ENCODE measurements at places on chromosomes 2 and 18.
A peak's percentile ranks its signal among the peaks of the same experiment; 100 is the strongest.

DNA sequence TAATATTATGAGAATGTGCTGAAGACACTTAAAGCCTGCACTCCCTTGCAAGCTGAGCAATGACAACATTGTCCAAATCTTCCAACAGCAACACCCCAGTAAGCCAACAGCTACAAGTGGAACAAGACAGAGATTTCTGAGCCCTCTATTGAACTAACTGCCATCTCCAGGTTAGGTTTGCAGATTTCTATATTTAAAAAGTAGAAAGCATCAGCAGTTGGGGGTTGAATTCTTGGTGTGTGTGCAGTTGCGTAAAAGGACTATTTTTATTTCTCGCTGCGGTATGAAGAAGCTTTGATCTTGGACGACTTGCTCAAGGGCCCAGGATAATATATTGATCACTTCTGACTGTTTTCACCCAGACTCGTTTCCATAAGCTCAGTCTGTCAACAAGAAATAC is 106.2 kb upstream of the ZFP36L2 start:
- no peak for DNase-seq

- DNase-seq: no peak
Measured at GRCh38 chr2:223576873-223577272, 25.3 kb downstream of the SCG2 start.

- DNase-seq: no peak
Measured at GRCh38 chr2:109439986-109440385, 173.8 kb downstream of the SEPTIN10 start.

DNA sequence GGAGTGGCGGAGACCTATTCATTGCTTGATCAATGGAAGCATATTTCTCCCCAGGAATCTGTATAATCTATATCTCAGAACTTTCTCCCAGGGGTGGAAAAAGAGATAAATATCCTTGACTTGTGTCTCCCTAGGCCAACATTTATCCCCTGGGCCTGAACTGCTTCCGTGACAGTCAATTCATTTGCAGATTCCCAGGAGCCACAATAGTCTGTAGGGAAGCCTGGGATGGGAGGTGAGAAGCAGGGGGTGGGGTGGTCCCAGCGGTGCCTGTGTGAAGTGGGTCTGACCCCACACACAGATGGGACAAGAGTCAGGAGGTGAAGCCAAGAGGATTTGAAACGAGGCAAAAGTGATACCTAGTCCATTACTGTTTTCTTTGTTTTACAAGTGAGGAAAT is 166.8 kb downstream of the DPP10 start:
- no peak for DNase-seq

GRCh38 chr2:73961823-73962615 is 22.7 kb upstream of the TET3 start:
- no peak for DNase-seq

- no peak for DNase-seq
Measured at GRCh38 chr2:120766470-120767351, 31.0 kb downstream of the GLI2 start.

DNA sequence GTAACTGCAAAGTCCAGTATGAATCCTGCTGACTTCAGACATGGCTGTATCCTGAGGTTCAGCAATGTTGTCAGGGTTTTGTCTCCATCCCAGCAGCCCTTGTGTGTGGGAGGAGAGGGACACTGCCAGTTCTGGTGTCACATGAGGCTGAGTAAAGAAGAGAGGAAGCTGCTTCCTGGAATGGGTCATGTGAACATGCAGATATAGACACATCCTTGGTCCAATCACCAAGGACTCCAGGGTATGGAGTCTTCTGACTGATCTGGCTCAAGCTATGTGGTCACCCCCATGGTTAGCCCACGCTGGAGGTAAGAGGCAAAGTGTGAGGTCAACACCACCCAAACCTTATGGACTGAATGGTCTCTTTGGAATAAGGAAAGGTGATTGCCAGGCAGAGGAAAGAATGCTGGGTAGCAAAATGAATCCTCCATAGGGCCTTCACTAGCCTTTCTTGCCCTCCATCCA is 134.4 kb upstream of the SLC1A4 start:
- no peak for DNase-seq

GRCh38 chr2:98156304-98156703 is 69.3 kb downstream of the VWA3B start:
- no peak for DNase-seq

DNA sequence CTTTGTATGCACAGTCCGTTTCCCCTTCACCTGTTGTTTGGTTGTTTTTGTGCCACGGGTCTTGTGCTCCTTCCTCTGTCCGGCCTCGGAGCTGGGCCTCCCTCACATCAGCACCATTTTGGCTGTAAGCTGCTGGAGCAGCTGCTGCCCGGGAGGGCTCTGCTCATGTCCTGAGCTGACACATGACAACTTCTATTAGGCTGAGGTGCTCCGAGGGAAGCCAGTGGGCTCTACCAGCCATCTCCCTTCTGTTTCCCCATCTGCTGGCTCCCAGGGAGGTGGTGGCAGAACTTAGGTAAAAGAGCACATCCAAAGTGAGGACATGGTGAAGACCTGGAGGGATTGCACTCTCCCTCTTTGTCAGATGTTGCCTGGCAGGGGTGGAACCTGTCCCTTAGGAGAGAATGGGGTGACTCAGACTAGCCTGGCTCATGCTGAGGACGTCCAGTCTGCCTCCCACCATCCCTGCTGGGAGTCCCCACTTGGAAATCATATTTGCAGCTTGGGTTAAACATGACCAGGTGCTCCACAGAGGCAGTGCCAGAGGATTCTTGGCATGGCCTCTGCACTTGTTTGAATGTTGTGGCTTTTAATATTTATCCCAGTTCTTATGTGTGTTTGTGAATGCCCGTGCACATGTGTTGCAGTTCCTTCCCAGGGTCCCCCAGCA is 49.8 kb upstream of the TNP1 start:
- DNase-seq: no peak

DNA sequence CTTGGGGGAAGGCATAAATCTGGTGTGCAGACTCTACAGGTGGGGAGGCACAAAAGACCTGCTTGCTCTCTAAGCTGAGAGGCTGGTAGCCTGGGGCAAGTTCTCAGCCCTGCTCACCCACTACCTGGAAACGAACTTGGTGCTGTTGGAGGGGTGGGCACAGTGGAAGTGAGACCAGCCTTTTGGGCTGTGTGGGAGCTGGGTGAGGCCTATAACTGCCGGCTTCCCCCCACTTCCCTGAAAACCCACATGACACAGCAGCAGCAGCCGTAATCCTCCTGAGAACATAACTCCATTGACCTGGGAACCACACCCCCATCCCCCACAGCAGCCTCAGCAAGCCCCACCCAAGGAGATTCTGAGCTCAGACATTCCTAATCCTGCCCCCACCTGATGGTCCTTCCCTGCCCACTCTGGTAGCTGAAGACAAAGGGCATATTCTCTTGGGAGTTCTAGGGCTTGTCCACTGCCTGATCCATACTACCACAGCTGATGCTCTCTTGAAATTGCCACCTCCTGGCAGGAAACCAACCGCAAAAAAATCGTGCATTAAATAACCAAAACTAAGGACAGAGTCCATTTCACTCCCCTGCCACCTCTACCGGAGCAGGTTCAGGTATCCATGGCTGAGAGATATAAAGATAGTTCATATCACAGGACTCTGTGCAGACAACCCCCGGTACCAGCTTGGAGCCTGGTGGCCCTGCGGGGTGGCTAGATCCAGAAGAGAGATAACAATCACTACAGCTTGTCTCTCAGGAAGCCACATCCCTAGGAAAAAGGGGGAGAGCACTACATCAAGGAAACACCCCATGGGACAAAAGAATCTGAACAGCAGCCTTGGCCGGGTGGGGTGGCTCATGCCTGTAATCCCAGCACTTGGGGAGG is 178.1 kb downstream of the NDUFA10 start:
- DNase-seq: peak; percentile 29

- no peak for DNase-seq
Measured at GRCh38 chr2:1891147-1891546, 146.8 kb upstream of the PXDN start.

- DNase-seq: no peak
Measured at GRCh38 chr2:206368484-206368883, 74.8 kb upstream of the ADAM23 start.

- DNase-seq: no peak
Measured at GRCh38 chr2:120904830-120905234, 169.2 kb downstream of the GLI2 start.

GRCh38 chr2:162125138-162125537 is 26.9 kb downstream of the GCG start:
- DNase-seq: no peak

- DNase-seq: no peak
Measured at GRCh38 chr18:46419391-46420141, 237.5 kb downstream of the LOXHD1 start.

GRCh38 chr2:30761226-30761625 is 46.0 kb downstream of the CAPN13 start:
- no peak for DNase-seq

GRCh38 chr2:232885264-232885961 is 15.3 kb downstream of the SNORC start:
- DNase-seq: no peak

GRCh38 chr2:56184500-56185011 is 766 bp downstream of the CCDC85A start:
- peak; percentile 75 for DNase-seq

DNA sequence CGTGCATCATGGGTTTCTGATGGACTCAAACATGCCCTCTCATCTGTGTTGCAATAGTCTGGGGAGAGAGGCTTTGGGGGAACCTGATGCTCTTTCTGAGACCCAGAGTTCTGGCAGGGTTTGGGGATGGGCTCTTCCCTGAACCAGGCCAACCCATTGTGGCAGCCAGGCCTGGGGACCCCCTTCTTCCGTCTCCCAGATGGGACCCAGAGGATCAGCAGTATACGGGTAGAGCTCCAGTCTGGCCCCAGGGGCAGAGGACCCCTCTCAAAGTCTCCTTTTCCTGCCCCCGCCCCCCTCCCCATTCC is 333.7 kb downstream of the DYSF start:
- DNase-seq: no peak

DNA sequence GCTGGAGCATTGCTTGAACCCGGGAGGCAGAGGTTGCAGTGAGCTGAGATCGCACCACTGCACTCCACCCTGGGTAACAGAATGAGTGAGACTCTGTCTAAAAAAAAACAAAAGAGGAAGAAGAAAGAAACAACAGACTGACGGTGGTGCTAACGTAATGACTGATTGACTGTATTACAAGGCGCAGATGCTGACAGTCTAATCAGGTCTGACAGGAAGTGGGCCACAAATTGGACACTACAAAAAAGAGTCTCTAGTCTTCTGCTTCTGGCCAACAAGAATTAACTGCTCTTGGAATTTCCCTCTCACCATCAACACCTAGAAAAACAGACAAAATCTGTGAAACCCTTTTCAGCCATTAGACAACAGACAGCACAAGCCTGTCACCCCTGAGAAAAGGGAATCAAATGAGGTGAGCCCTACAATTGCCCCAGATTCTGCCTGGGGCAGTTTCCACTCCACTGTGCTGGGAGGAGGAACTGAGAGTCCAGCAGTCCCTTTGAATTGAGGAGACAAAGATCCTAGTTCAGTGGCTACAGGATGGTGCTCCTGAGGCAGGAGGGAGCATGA is 43.3 kb downstream of the SNED1 start:
- DNase-seq: no peak

GRCh38 chr2:27249891-27250651 is 12.8 kb downstream of the SLC30A3 start:
- no peak for DNase-seq

DNA sequence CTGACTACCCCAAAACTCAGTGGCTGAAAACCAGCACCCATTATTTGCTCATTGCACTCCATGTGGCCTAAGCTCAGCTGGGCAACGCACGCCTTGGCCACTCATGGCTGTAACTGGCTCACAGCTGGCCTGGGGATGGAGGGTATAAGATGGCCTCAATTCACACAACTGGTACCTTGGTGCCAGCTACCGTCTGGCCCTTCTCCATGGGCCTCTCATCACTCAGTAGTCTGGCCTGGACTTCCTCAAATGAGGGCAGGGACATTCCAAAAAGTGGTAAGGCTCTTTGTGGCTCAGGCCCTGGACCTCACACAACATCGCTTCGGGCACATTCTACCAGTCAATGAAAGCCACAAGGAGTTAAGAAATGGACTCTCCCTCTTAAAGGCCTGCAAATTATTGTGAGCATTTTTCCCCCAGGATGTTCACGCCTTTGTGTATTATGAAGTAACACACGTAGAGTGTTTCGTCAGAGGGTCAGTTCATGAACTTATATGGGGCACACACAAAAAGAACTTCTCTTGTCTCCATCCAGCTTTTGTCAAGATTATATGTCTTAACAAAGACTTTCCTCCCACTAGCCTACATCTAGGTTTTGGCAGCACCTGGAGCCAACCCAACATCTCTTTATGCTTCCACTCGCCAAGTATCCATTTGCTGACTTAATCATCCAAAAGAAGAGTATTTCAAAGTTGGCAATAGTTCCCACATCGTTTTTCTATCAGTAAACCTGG is 145.2 kb downstream of the CCBE1 start:
- DNase-seq: peak; percentile 74

DNA sequence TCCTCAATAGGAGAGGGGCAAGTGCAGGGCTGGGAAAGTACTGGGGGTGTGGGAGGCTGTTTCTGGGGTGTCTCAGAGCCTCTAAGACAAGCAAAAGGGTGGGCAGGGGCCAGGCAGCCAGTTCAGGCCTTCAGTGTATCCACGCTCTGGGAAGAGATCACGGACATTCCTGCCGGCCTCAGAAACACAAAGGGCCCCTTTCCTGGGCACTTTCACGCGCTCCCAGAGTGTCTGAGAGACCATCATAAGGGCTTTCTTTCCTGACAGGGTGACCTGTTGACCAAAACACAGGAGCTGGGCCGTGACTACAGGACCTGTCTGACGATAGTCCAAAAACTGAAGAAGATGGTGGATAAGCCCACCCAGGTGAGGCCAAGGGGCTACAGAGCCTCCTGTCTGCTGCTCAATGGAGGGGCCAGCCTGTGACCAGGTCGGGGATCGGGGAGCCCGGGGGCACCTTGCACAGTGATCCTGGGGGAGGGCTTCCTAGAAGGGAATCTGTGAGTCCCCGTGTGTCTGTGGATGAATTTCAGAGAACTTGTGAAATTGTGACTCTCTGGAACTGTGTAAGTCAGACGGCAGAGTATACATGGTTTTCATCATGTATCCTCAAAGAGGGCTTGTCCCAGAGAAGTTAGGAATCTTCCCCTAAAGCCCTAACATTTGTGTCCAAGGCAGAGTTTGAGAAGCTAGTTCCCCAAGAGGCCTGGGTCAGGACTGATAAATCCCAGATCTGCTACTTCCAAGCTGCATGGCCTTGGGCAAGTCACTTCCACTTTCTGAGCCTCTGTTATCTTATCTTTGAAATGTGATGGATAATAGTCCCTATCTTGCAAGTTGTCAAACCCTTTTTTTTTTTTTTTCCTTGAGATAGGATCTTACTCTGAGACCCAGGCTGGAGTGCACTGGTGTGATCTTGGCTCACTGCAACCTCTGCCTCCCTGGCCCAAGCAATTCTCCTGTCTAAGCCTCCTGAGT is 1.8 kb downstream of the GNLY start:
- no peak for DNase-seq
